Psoas muscle (tissue), 8 donors: ENCODE measurements at places on chromosomes 6 and 20. TPM values are rescaled to one million over a fixed set of nuclear protein-coding genes. Genes with fewer than 3 reads are reported as not detected.

The MPIG6B gene
- total RNA-seq: 0.37 TPM

The WFDC2 gene
- not detected for total RNA-seq

GRCh38 chr6:125854355-125854754 lies 63.6 kb downstream of the NCOA7 start:
- no peak overlapping the region for H3K27ac ChIP-seq
- H3K27me3 ChIP-seq: no peaks in the 10 kb centered on the region
- H3K4me3 ChIP-seq: no peak overlapping the region
- no peaks in the 10 kb centered on the region for H3K36me3 ChIP-seq
- no peaks in the 10 kb centered on the region for H3K4me1 ChIP-seq

- H3K36me3 ChIP-seq: no peaks in the 10 kb centered on the region
- no peaks in the 10 kb centered on the region for H3K4me1 ChIP-seq
- H3K27ac ChIP-seq: no peak overlapping the region
- H3K4me3 ChIP-seq: no peak overlapping the region
Observed at GRCh38 chr6:37339741-37340638, 13.8 kb upstream of the RNF8 start.

DNA sequence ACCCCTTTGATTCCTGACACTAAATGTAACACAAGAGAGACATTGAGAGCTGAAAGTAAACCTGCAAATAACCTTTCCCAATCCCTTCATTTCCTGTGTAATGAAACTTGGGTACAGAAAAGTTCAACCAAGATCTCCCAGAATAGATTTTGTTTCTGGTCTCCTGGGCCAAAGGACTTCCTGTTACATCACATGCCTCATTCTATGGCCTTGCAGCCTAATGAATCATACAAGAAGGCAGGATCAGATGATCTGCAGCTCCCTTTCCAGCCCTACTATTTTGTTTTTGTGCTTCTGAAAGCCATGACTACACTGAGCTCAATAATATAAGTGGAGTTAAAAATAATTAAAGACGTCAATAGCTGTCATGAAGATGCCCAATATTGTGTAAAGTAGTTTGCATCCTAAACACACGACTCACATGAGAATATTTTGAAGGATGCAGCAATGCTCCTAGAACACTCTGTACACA lies 73.4 kb upstream of the NOX3 start:
- peaks cover 7% of the 10 kb centered on the region for H3K4me1 ChIP-seq
- H3K27ac ChIP-seq: peak overlapping the region; percentile 82
- no peaks in the 10 kb centered on the region for H3K27me3 ChIP-seq

DNA sequence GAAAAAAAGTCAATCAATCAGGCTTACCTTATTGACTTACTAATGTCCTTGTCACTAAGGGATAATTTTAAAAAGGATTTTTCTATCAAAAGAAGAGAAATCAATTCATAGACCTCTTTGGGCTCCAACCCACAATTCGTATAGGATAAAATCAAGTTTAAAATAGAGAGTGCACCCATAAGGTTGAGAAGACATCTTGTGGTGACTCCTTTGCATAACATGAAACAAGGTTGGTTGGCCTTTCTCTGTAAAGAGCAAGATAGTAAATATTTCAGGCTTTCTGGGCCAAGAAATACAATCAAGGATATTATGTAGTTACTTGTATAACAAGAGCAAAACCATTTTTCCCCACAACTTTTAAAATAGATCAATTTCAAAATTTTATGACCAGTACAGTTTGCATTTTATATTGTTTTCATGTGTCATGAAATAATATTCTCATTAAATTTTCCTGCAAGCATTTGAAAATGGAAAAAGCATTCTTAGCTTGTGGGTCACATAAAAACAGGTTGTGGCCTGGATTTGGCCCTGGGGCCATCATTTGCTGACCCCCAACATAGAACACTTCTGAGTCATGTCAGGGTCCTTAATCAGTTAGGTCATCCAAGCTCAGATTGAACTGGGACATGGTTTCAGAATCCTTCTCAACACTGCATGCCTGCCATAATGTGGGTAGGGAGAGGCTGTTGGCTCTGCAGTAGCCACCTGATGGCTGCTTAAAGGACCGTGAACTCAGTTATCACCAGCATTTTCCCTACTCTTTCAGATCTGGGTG lies 76.7 kb downstream of the MYB start:
- H3K27me3 ChIP-seq: no peaks in the 10 kb centered on the region
- H3K27ac ChIP-seq: no peak overlapping the region
- H3K4me1 ChIP-seq: no peaks in the 10 kb centered on the region
- H3K36me3 ChIP-seq: no peaks in the 10 kb centered on the region
- DNase-seq: no peak

GRCh38 chr6:133756078-133756695 lies 132.7 kb upstream of the TCF21 start:
- H3K27ac ChIP-seq: no peak overlapping the region
- H3K27me3 ChIP-seq: no peaks in the 10 kb centered on the region
- no peaks in the 10 kb centered on the region for H3K4me1 ChIP-seq
- no peaks in the 10 kb centered on the region for H3K36me3 ChIP-seq
- H3K4me3 ChIP-seq: no peak overlapping the region
